ENCODE measurements at places on chromosomes 1 and 21.

DNA sequence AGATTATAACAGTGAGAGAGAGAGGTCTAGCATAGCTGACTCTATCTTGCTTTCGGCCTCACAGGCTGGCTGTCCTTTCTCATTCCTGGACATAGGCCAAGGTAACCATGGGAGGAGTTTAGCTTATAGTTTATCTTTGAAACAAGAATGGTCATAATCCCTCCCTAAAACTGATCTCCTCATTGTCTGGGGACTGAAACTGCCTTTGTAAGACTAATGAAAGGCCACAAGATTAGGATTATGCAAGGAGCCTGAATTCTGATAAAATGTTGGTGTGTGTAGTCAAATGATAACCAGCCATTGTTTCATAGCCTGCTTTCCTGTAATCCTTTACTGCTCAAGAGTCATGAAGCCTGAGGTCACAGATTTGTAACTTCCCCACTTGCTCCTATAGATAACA, 131.9 kb upstream of the LYPLAL1 start:
- DNase-seq: no peak

DNA sequence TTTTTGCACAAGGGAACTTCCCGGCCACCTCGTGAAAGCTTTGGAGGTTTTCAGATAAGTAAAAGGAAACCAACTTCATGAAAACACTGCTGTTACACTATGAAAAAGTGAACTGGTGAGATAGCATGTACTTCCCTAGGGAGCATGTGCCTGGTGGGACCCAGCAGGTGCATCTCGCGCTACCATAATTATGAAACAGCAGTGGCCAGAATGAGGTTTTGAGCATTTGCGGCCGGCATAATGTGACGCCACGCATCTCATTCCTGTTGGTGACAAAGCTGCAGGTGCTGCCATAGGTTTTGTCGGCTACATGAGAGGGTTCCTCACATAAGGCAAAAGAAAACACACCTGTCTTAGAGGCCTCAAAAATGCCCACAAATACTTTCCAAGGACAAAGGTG, 1.7 kb downstream of the KRTAP10-3 start:
- no peak for DNase-seq

DNA sequence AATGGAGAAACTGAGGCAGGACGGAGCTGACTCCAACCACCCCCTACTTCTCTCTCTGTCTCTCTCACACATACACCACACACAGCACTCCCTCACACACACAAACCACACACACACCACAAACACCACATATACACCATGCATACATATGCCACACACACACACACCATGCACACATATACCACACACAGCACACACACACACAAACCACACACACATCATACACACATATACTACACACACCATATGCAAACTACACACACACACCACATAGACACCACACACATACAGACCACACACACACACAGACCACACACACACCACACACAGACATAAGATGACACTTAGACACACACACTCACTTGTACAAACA, 94.3 kb downstream of the RIPK4 start:
- no peak for DNase-seq

GRCh38 chr1:206715552-206716158, 30.9 kb downstream of the MAPKAPK2 start:
- no peak for DNase-seq
